ENCODE measurements at places on chromosomes 7 and 10.

- DNase-seq, result no peak
Measured at GRCh38 chr10:10870523-10871241, 147.0 kb upstream of the CELF2 start.

DNA sequence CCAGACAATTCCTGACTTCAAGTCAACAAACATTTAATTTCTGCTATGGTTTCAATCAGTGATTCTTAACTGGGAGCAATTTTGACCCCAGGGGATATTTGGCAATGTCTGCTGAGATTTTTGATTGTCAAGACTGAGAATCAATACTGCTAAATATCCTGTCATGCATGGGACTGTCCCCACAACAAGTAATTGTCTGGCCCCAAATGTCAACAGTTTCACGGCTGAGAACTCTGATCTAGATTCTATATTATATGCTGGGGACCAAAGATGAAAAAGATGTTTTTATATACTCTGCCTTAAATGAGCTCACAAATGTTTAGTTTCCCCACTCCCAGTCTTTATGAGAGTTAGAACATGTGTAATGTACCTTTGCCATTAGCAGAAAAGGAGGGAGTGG is 19.2 kb downstream of the ANKRD7 start:
- no peak for DNase-seq

DNA sequence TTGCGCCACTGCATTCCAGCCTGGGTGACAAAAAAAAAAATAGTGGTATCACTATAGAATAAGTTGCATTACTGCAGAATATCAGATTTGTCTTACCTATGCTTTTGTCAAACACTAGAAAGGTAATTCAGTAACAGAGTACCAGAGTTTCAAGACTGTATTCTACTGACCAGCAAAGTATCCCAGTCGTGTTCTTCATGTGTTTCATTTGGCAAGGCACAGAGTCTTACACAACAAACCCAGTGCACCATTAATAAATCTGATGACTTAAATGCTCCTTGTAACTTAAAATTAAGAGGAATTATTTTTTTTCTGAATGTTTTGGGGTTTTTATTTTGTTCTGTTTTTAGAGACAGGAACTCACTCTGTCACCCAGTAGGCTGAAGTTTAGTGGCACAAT is 34.4 kb upstream of the PBLD start:
- no peak for DNase-seq

DNA sequence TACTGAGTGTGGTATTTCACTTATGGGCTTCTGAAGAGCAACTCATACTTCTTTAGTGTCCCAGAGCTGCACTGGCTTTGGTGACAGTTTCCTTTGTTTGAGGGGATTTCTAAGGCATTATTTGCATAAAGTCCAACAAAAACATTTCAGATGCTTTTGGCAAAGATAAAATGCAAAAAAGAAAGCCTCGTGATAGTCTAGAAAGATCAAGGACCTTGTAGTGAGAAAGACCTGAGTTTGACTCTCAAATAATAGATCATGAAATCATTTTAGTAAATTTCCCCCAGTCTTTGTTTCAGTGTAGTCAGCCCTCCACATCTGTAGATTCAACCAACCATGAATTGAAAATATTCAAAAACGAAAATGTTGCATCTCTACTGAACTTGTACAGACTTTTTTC is 107.4 kb downstream of the EEPD1 start:
- no peak for DNase-seq

- DNase-seq, result no peak
Measured at GRCh38 chr7:71015252-71015900, 116.6 kb upstream of the GALNT17 start.

- no peak for DNase-seq
Measured at GRCh38 chr7:2350861-2351260, 3.8 kb upstream of the EIF3B start.

- no peak for DNase-seq
Measured at GRCh38 chr10:121605708-121606107, 7.5 kb upstream of the FGFR2 start.

GRCh38 chr10:118818621-118819221 is 64.0 kb upstream of the CACUL1 start:
- DNase-seq, result no peak

DNA sequence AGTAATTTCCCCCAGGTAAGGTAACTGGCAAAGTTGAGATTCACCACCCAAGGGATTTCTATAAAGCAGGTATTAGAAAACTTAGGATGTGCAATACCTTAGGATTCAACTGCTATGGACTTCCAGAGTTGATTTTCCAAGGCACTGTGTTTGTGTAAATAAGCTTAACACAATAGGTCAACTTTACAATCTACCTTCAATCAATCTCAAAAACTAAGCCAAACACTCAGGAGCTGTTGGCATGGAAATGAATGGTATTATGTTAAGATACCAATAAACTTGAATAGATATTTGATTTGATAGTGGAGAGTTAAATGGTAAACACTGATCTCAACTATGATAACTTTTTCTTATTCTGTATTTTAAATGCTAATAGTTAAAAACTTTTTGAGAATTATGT is 762 bp upstream of the SEMA3E start:
- no peak for DNase-seq

DNA sequence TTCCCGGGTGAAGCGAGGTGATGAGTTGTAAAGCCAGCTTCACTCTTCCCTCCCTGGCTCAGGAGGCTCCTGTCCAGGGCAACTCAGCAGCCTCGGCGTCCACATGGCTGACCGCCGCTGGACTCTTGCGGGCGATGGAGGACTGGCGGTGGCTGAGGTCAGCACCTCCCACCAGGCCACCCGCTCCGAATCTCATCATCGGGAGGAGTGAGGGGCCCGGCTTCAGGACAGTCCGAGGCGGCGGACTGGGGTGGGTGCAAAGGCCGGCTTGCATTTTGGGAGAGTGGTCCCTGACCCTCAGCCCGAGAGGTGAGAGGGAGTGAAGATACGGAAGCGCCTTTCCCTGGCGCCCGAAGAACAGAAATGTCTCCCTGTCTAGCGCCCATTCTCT is 759 bp downstream of the DNAJB12 start:
- no peak for DNase-seq

DNA sequence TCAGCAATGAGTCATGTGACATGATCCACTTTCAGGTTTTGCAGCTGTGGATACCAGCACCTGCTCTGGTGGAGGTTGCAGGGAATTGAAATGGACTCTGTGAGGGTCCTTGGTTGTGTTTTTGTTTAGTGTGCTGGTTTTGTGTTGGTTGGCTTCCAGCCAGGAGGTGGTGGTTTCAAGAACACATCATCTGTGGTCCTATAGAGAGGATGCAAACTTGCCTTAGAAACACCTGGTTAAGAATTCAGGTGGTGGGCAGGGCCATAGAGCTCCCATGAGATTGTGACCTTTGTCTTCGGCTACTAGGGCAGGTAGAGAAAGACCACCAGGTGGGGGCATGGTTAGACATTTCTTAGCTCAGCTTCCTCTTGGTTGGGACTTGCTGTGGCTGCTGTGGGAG is 59.2 kb upstream of the CYP2C9 start:
- no peak for DNase-seq

GRCh38 chr7:36092221-36092771 is 60.8 kb upstream of the EEPD1 start:
- no peak for DNase-seq

DNA sequence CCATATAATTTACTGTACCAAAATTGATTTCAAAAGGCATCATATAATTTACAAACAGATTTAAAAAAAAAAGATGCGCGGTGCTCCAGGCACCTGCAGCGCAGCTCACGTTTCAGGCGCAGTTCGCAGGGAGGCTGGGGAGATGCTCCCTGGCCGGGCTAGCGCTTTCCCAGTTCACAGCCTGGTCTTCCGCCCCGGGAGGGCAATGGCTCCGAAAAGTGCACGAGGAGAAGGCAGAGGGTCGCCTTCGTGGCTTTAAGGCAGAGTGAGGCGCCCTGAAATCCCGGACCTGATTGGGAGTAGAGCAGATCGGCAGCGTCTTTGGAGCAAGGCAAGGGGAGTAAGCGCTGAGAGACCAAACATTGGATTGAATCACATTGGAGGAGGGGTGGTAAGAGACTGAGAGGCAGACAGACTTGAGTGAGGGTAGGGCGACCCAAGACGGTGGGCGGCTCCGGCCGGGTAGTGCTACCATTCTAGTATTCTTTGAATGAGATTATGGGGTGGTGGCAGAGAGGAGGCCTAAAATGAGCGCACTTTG is 1.5 kb downstream of the NEUROG3 start:
- DNase-seq, result no peak

DNA sequence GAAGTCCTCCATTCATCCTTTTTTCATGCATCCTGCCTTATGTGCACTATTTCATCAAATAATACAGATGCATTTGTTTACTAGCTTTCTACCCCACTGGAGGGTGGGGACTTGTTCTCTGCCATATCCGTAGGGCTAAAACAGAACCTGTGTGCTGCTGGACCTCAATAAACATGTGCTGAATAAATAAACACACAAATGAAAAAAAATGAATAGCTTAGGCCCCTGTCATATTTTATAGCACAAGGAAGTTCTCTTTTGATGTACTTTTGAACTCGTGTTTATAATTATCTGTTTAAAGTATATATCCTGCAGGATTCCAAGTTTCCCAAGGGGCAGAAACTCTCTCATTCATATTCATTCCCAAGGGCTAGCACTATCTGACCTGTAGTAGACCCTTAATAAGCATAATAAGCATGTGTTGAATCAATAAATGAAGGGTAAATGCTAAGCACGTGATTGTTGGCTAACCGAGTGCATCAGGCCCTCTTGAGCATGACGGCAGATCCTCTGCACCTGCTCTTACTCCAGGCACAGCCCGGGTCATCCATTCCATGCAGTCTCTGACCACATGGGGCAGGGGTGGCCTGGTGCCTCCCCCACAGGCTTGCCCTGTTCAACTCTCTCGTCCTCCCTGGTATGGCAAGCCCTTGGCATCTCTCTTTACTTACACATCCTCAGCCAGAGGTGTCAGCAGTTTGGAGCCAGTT is 474.1 kb upstream of the ZMIZ1 start:
- DNase-seq, result no peak

- no peak for DNase-seq
Measured at GRCh38 chr7:38492010-38492409, 139.2 kb downstream of the AMPH start.

- no peak for DNase-seq
Measured at GRCh38 chr7:131096267-131096927, 231.3 kb upstream of the MKLN1 start.

DNA sequence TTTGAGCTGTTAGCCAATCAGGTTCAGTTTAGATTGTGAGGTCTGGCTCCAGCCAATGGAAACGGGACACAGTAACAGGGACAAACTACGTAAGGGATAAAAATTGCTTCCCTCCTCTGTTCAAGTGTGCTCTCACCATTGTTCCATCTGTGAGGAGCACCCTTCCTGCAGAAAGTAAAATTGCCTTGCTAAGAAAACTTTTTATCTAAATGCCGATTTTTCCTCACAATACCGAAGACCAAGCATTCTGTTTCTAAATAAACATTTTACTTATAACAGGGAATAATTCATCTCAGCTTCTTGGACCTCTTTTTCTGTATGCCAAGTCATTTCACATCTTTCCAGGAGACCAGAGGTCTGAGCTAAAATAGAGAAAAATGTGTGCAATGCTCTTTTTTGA is 59.6 kb upstream of the ZRANB1 start:
- DNase-seq, result no peak

DNA sequence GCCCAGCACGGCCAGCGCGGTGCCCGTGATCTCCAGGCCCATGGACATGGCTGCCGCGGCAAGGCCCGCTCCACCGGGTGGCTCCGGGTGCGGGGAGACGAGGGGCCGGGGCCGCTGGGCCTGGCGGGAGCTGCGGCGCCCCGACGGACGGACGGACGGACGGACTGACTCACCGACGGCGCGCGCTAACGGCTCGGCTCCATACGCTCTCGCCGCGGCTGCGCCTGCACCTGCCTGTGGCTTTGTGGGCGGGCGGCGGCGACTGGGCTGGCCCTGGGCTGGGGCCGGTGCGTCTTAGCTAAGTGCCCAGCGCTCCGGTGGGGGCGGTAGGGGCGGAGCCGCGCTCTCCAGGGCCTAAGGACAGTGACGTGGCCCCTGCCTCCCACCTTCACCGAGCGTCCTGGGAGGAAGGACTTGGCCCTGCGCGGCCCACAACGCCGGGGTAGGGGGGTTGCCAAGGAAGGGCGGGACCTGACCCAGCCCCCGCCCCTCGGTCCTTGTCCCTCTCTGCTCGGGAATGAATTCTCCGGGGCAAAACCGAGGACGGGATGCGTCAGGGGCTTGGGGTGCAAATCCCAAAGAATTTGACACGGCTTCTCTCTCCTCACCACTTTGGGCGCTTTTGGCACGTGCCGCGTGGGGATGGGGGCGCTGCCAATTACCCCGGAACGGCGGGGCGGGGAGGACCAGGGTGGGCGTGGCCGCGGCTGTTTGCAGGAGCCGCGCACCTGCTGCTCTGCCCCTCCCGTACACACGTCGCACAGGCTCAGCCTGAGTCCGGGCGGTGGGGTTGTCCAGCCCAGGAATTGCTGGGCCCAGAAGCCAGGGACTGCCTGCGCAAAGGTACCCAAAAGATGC is at the start of gene CLDN3:
Gene CLDN3, minus strand, starts transcription at position 269 of the 858 bp plus-strand sequence. Its CDS starts 221 bp downstream, at position 48.
- peak; percentile 40 for DNase-seq

- DNase-seq, result no peak
Measured at GRCh38 chr7:44411306-44411705, 79.2 kb downstream of the NUDCD3 start.

GRCh38 chr10:301536-301935 is 166.3 kb downstream of the ZMYND11 start:
- no peak for DNase-seq

DNA sequence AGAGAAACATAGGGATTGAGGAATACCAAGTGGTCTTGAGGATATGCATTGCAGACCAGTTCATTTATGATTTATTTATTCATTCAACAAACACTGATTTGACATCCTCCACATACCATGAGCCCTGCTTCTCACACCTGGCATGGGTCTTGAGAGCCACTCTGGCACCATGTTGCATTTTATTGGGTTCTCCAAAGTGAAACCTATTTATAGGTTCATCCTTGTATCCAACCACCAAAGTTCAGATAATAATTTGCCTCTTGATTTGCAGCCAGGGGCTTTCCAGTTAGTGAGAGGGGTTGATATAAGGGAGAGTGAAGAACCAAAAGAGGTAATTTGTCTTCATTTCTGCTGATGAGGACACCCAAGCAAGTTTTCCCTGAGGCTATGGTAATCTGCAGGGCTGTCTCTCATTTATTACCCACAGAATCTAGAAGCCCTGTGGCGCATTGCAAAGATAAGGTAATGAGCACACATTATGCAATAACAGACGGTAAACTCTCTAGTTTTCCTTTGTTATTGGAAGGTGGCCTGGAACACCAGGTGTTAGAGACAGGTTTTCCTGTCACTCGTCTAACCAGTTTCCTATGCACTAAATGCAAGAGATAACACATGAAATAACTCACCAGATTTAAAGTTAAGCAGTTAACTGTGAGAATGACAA is 28.8 kb upstream of the ICA1 start:
- DNase-seq, result no peak
